Stimulated activated CD8-positive, alpha-beta memory T cell treated with anti-CD3 and anti-CD28 coated beads, Interleukin-4, amount 100 ng/mL, for 1 hour (primary cell): ENCODE measurements at places on chromosomes 7 and 10.

DNA sequence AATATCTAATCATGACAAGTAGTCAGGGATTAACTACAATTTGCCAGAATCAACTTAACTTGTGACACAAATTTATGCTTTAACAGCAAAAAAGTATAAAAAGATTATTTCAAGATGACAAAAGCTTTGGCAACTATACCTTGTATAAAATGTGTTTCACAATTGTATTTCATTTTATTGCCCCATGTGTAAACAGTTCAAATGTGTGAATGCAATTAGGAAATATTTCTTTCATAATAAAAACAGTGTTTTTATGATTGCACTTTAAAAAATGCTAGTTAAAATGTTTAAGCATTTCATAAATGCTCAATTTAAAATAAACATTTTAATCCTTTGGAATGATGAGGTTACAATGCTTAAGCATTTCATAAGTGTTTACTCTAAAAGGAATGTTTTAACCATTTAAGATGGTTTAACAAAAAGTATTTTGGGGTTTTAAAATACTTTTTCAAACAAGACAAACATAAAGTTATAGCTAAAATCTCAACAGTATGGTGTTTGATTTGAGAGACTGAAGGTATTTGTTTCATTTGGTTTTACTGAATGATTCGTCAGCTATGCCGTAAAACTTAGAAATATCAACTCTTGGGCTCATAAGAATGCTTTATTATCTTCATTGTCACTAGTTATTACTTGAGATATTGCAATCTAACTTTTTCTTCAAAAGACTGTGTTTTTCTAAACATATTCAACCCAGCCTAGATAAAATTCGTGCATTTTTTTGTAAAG lies 50.1 kb downstream of the SFTPD start:
- DNase-seq, result no peak

- no peak for DNase-seq
Measured at GRCh38 chr10:52956461-52956860, 183.9 kb upstream of the MBL2 start.

DNA sequence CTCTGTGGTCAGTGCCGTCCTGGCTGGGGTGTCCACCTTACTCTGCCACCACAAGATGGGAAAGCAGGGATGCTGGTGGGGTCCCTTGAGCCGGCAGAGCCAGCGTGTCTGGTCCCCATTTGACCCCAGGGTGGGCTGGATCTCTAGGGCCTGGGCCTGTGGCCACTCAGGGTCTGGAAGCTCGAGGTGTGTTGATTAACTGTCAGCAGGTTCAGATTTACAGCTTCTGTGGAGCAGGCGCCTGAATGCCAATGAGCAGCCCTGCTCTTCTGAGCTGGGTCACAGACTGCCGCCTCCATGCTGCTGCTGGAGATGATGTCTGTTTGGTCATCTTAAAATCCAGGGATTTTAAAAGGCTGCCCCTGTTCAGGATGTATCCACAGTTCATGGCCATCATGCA lies 11.3 kb upstream of the DPYSL4 start:
- no peak for DNase-seq

DNA sequence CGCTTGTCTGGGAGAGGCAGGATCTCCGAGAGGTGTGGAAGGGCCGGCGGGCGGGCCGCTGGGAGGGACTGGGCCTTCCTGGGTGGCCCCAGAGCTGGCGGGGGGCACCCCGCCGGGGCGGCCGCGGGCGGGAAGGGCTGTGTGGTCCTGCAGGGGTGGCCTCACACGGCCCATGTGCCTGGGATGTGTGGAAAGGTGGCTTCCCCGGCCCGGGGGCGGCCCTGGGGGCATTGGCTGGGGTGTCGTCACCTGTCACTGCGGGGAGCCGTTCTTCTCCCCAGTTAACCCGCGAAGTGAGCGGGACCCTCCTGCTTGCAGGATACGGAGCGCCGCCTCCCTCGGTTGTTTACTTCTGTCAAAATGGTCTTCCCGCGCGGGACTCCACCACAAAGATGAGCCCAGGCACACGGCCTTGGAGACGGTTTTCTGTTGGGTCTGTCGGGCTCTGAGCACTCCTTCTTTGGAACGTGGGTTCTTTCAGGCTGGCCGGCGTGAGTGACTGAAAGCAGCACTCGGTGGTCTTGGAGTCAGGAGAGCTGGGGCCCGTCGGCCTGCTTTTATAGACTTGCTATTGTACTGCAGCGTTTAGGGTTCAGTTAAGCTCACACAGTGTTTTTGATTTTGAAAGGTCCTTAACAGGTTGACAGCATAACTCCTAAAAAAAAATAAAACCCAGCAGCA lies 700 bp downstream of the SMC3 start:
- DNase-seq, result no peak

- no peak for DNase-seq
Measured at GRCh38 chr7:157827863-157828160, 491.0 kb downstream of the DNAJB6 start.

- no peak for DNase-seq
Measured at GRCh38 chr7:7565018-7565680, 1.5 kb upstream of the MIOS start.

DNA sequence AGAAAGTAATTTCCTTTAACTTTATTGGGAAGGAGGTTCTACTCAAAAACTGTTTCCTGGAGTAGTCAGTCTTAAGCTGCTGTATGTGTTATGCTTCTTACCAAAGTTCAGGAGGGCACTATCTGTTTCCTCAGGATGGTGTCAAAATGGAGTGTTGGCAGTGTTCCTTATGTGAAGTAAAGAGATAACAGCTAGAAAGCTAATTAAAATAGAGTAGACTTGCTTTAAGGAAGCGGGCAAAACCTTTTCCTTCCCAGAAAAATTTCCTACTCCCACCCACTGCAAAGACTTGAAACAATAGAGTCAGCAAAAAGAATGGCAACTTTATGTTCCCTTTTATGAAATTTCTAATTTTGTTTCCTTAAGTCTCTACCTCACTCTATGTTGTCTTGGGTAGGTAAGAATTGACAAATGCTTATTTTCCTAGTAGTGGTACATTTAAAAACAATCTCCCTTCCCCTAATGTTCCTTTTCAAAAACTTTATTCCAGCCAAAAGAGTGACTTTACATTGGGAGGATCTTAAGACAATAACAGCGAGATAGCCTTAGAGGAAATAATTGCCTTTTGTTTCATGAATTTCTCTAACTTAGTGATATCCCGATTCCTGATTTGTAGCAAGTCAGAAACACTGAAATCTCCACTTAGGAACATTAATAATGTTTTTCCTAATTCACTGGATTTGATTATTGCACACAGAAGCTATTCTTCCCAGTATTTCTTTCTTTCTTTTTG lies 26.5 kb upstream of the ENTPD1 start:
- no peak for DNase-seq

DNA sequence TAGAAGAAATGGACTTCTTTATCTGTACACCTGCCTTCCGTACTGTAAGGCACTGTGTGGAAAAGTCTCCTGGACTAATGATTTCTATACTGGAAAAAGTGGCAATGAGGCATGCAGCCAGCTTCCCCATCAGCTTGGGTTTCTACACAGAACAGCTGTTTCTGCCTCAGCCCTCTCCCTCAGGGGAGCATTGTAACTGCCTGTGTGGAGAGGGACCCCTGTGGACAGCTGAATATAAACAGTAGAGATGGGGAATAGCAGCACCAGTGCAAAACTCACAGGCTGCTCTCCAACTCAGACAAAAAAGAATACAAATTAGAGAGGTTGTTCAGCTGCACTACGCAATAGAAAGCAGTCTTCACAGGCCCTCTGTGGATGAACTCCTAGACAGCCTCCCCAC lies 451.3 kb upstream of the MBL2 start:
- no peak for DNase-seq

GRCh38 chr7:90596671-90597562 lies 796 bp downstream of the CDK14 start:
- DNase-seq, result no peak
